ENCODE measurements at places on chromosomes 5 and 9.

- no peak for DNase-seq
These were observed 118.8 kb downstream of the ELAVL2 start for GRCh38 chr9:23707249-23707648.

DNA sequence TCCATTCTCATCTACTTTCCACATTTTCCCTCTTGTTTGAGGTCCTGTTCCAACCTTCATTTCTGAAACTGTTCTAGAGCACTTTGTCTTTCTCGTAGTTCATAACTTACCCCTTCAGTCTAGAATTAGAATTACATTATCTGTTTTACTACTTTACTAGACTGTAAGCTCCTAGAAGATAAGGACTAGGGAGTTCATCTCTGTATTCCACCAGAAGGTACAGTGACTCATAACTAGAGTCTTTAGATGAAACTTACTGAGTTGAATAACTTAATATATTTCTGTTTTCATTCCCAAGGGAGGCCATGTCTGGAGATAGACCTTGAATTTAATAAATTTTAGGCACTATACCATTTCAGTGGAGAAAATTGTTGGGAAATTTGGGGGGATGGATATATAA is 38.7 kb downstream of the G3BP1 start:
- no peak for DNase-seq

GRCh38 chr9:113410207-113410864 is at the start of the genes C9orf43 and POLE3:
Gene C9orf43 (plus strand): TSS chr9:113410747. CDS start chr9:113413494, 2,747 bp downstream.
Gene POLE3 (minus strand): TSS chr9:113410675. CDS start chr9:113410293, 382 bp downstream.
- DNase-seq, result peak; percentile 94

GRCh38 chr5:79878721-79879336 is 112.2 kb downstream of the MTX3 start:
- no peak for DNase-seq

DNA sequence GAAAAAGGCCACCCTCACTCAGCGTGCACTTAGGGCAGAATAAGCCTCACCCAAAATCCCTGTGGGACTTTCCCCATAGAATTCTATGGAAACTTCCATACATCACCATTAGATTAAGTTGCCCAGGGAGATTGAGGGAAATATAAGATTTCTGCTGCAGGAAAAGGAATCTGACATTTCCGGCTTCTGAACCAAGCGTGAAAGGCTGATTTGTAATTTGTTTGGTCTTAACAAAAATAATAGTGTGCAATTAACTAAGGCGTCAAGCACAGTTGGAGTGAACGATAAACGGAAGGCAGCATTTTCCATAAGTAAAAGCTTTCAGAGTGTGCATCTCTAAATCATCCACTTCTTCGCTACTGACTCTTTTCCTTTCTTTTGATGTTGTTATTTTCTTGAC is 14.0 kb downstream of the UBE2QL1 start:
- no peak for DNase-seq

DNA sequence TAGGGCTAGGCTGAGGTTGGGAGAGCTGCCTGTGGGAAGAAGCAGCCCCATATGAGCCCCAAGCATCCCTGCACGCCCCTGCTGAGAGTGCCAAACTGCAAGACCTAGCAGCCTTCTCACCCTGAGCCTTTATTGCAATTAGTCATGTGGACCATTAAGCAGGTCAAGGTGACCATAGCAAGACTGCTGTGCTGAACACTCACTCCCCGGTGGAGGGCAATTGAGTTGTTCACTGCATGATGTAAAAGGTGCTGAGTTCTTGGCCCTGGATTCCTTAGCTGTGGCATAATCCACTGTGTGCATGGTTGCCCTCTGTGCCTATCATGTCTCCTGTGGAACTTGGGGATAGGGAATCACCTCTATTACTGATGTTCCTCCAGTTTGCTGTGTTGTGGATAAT is 131.1 kb downstream of the FOXD1 start:
- DNase-seq, result no peak

DNA sequence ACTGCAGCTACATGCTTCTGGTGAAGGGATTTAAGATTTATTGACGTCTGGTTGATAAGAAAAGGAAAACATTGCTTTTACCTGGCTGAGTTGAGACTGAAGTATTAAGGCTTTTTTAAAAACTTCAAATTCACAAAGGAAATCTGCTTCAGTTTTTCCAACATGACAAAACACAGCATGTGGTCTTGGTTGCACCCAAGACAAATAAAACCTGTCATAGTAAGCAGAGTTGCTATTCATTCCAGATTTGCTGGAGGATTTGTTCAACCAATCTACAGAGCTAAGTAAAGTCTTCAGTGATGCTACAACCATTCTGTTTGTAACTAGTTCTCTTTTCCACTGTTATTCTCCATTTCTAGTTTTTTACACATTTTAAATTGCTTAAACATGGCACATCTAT is 11.3 kb downstream of the C5orf63 start:
- no peak for DNase-seq

DNA sequence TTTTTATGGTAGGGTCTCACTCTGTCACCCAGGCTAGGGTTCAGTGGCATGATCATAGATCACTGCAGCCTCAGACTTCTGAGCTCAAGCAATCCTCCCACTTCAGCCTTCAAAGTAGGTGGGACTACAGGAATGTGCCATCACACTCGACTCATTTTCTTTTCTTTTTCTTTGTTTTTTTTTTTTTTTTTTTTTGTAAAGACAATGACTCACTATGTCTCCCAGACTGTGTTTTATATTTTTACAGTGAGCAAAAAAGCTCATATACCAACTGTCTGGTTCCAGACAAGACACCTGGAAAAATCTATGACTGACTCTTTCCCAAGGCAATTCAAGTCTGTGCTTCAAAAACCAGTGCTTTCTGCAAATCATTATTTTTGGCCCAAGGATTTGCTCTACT is 10.8 kb upstream of the FOXD1 start:
- no peak for DNase-seq

- no peak for DNase-seq
These were observed 234.1 kb downstream of the ADGRV1 start for GRCh38 chr5:90792725-90793124.

DNA sequence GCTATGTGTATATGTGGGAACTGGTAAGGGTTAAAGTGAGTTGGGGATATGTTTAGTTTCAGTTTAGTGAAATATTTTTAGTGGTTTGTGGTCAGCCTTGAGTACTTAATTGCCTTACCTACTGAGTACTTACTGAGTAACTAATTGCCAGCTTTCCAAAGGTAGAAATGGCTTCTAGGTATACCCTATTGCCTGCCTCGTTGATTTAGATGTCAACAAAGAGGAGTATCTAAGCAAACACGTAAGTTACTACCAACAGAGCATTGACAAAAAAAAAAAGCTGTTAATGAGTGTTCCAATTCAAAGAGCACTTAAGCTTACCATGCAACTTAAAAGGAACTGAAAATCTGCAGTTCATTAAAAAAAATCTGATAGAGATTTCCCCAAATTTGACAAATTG is 8.8 kb downstream of the ATP10B start:
- no peak for DNase-seq

DNA sequence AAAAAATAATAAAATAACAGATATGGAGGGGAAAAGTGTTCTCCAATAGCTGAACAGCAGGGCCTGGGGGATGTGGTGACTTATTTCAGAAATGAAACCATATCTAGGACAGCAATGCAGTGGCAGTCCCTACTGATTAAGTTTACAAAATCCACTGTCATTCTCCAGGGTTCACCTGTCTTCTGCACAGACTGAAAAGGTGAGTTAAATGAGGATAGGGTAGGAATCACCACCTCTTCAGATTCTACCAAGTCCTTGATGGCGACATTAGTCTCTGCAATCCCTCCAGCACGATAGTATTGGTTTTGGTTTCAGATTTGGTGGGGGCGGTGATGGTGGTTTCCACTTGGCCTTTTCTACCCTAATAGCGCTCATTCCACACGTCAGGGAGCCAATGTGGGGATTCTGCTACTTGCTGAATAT is 32.3 kb upstream of the NPM1 start:
- no peak for DNase-seq

DNA sequence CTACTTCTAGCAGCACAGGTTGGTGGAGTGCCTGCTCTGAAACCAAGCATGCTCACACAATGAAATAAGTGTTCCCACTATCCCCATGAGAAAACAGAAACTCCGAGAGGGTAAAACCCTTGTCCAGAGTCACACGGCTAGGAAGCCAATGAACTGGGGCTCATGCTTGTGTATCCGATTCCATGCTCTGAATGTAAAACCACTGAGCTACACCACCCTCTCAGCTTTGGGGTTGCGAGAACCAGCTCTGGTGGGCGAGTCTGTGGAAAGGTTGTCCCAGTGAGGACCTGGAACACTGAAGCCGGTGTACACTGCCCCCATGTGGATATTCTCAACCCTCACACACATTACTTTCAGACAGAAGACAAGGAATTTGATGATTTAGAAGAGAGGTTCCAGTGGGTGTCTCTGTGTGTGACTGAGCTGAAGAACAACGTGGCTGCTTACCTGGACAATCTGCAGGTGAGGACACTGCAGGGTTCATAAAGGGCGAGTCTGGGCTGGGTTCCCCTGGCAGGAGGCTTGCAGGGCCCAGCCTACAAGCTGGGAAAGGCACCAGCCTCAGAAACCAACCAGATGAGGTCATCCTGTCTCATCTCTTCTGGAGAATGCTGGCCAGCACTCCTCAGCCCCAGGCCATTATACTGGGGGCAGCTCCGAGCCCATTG is 37.4 kb downstream of the ARHGEF37 start:
- no peak for DNase-seq

DNA sequence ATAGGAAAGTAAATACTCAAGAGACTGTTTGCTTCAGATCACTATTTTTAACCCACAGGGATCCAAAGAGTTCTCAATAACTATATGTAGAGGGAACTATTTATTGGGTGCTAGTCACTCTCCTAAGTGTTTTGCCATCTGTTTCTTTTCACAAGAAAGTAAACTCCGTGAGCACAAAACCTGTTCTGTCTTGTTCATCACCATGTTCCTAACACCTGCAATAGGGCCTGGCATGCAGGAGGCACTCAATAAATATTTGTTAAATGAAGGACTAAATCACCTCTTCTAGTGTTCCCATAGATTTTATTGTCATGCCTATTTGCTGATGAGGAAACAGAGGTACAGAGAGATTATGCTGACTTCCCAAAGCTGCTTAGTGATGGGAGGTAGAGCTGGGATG is 118.2 kb downstream of the VCAN start:
- no peak for DNase-seq

GRCh38 chr5:150604010-150604409 is 36.5 kb upstream of the SYNPO start:
- DNase-seq, result no peak

GRCh38 chr5:72137826-72138409 is 30.6 kb downstream of the MAP1B start:
- no peak for DNase-seq

- DNase-seq, result no peak
These were observed 4.8 kb downstream of the FOXE1 start for GRCh38 chr9:97857606-97858392.

DNA sequence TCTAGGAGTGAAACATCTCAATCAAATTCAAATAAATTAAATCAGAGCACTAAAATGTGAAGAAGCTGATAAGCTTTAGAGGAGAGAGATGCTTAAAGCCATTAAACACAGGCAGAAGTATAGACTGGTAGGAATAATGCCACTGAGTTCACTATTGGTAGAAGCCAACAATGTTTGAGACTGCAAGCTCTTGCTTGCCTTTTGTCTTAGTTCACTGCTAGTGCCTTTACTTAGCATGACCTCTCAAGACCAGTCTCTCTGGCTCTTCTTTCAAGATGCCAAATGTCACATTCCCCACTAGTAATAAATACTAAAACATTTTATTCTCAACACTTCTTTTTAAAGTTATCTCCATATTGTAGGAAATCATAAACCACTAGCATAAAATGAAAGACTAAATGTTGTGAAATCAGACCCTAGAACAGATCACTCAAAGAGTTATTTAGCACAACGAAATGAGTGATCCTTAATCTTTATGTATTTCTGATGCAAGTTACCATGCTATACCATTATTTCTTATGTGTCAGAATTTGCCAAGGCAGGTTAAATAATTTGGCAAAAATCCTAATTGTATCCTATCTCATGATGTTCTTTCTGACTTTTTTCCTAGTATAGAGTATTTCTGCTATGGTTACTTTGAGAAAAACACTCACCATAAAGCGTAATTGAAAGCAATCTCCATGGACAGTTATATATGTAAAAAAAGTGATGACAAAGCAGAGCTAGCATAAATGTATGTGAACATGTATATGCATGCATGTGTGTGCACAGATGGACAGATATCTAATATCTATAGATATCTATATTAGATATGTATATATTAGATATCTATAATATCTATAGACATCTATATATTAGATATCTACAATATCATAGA is 57.5 kb downstream of the PJA2 start:
- no peak for DNase-seq

DNA sequence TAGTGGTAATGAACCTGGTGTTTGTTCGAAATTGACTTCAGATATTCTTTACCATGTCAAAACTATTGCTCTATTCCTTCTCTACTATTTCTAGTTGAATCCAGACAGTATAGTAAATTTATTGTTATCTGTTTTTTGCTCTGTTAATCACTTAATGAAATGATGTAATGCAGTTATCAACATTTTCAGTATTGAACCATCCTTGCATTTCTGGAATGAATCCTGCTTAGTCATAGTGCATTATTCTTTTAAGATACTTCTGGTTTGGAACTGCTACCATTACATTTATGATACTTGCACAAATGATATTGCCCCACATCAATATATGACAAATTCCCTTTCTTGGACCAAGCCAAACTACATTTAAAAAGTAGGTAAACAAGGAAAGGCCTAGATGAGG is 554.0 kb upstream of the KLF4 start:
- no peak for DNase-seq

DNA sequence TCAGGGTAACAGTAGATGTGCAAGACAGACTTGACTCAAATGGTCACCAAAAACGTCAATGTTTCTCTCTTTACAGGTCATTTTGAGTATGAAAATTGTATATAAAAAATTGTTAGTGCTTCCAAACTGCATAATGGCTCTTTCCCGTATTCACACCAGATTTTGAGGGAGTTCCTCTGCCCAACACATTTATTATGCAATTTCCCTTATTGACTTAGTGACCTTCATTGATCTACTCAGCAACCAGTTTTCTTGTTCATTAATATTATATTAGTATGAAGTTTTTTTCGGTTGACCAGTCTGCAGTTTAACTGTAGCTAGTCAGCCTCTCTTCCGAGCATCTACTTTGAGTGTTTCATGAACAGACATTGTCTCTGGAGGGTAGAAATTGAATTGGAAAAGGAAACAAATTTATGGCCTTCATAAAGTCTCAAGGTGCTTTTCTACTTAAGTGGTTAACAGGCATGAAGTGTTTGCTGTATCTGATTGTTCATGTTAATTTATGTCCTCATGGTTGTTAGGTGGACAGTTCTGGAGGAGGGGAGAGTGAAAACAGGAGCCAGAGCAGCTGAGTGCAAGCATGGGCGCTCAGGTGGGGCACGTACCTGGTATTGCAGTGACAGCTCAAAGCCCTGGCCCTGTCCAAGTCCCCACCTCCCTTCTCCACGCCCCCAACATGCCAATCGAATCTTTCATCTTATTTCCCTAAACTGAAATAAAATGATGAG is 240.2 kb downstream of the RFK start:
- no peak for DNase-seq

GRCh38 chr9:111759762-111760639 is 34.7 kb downstream of the SHOC1 start:
- DNase-seq, result no peak

GRCh38 chr5:93126634-93127033 is 454.4 kb downstream of the NR2F1-AS1 start:
- no peak for DNase-seq

- DNase-seq, result no peak
These were observed 1.2 kb downstream of the UHRF2 start for GRCh38 chr9:6414247-6414641.

- DNase-seq, result no peak
These were observed 177.0 kb downstream of the FGF18 start for GRCh38 chr5:171596391-171596878.

GRCh38 chr5:155886311-155887031 is 440.5 kb upstream of the SGCD start:
- no peak for DNase-seq
